ENCODE measurements at places on chromosomes 2 and 18.

- DNase-seq = no peak
Observed at GRCh38 chr18:64127172-64127571, 21.7 kb downstream of the LINC00305 start.

DNA sequence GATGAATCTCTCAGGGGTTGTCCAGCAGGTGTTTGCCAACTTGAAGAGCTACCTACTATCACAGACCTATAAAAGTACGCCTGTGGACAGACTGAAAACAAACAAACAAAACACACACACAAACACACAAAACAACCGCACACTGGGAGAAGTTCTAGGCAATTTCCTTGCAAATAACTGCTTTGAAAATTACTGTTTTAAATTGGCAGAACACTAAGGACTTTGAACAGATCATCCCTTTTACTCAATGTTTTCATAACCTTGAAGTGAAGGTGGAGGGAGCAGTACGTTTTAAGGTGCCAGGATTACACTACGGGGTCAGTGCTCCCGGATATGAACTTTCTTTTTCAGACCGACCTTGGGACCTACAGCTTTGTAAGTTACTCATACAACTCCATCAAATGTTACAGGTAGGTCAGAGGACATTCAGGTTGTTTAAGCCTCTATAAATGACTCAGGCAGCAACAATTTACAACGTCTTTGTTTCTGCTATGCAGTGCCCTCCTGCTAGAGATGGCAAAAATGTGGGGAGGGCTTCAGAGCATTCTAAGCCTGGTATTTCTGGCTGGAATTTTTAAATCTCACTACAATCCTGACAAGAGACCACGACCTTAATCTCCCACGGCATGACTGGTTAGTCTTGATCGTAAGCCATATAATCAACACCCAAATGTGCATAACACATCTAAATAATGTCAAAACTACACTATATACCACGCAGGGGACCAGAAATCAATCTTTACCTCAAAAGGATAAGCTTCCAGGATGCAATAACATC is 1.4 kb upstream of the SLC20A1 start:
- no peak for DNase-seq

DNA sequence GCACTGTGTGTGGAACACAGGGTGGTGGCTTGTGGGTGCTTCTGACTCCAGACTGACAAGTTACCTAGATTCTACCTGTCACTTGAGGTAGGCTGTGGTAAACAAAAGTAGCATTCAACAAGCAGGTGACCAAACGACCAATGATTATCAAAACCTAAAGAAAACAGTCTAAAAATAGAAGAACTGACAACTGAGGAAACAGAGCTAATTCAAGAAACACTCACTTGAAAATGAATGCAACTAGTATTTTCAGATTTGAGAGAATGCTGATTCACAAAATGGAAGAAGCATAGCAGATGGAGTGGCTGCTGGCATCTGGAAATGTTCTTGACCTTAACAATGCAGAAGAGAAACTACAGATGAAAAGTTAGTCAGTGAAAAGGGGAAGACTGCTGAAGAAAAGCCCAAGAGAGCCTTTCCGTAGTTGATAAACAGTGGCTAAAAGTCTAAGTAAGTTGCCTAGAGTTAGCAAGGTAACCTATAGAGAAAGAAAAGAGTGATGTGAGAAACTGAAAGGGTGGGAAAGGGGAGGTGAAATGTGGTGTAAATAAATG is 170.4 kb downstream of the NCK2 start:
- DNase-seq = no peak

DNA sequence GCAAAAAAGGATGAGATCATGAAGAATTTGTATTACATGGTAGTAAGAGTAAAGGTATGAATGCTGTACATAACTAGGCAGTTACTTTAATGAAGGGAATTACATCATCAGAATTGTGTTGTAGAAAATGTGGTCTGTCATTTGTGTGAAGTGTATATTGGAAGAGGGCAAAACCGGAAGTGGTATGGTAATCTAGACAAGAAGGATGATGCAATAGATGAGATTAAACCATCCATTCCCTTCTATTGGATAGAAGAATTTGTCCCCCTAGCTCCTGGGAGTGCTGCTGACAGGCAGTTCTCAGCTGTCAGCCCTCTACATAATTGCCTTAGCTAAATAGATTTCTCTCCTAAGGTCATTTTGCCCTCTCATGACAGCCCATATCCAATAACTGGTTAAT is 55.9 kb upstream of the BARD1 start:
- no peak for DNase-seq

GRCh38 chr18:61896757-61897156 is 4.0 kb upstream of the RNF152 start:
- DNase-seq = no peak

DNA sequence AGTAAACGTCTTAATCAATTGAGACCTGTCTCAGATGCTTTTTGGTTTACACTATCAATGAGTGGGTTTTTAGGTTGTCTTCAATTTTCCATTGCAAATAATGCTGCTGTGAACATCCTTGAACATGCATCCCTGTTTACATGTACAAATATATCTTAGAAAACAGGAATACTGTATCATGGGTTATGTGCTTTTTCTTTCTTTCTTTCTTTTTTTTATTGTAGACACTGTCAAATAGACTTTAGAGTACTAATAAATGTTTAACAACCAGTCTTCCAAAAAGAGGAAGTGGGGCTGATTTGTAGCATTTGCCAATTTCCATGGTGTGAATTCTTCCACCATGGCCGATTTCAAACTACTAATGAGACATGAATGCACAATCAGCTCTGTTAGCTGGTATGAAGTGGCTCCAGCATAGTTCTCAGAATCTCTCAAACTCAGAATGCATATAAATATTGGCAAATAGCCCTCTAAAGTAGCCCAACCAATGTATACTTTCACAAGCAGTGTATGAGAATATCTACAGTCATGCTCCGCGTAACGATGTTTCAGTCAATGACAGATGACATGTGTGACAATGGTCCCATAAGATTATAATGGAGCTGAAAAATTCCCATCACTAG is 50.3 kb upstream of the B3GNT2 start:
- DNase-seq = no peak

GRCh38 chr2:230472621-230473018 is 56.6 kb downstream of the SP100 start:
- DNase-seq = no peak

DNA sequence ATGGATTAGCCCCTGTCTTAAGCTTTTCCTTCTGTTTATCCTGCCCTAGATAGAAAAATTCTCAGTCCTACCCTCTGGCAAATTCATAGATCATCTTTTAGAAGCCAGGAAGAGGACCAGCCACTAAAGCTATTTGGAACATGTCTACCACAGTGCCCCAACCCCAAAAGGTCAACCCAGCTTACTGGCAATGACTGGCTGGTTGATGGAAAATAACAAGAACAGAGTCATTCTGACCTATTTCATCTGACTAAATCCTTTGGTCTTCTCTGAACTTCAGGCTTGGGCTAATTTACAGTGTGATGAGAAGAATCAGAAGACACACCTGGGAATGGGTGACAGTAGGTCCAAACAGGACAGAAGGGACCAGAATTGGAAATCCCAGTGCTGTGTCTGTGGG is 227.3 kb upstream of the CCDC68 start:
- no peak for DNase-seq

GRCh38 chr2:222319586-222320435 is 21.0 kb upstream of the PAX3 start:
- DNase-seq = no peak

DNA sequence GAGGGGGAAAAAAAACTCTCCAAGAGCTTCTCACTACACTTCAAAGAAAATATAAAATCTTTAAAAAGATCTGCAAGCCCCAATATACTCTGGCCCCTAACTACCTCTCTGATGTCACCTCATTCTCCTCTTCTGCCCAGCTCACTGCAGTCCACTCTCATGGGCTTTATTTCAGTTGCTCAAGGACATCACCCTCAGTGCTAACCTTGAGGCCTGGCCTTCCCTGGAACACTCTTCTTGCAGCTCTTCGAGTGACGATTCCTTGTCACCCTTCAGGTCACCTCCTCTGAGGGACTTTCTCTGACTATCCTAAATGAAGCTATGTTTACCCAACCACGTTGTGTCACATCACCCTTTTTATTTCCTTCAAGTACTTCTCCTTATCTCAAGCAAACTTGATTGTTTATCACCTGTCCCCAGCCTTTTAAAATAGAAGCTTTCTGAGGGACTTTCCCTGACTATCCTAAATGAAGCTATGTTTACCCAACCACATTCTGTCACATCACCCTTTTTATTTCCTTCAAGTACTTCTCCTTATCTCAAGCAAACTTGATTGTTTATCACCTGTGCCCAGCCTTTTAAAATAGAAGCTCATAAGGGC is 10.4 kb downstream of the RTTN start:
- DNase-seq = no peak

Measured in activated gamma-delta T cell treated with Interleukin-2 at 50 U/mL for 16 hours (primary cell).